ENCODE measurements at places on chromosomes 3 and 15. TPM values are rescaled to one million over a fixed set of nuclear protein-coding genes. Genes with fewer than 3 reads are reported as not detected.

Gene TLR9
- 1.9 TPM for polyA plus RNA-seq

Gene RETNLB
- polyA plus RNA-seq: not detected

Gene ZCWPW2
- not detected for polyA plus RNA-seq

Gene OR5K2
- not detected for polyA plus RNA-seq

Measured in B cell (primary cell).